Cortex of kidney (tissue), 1 donor: ENCODE measurements at places on chromosomes 2 and 18.

GRCh38 chr18:41134426-41134825 lies 820.6 kb upstream of the PIK3C3 start:
- DNase-seq: no peak

- DNase-seq: no peak
Measured at GRCh38 chr2:15281681-15282080, 279.5 kb downstream of the NBAS start.

DNA sequence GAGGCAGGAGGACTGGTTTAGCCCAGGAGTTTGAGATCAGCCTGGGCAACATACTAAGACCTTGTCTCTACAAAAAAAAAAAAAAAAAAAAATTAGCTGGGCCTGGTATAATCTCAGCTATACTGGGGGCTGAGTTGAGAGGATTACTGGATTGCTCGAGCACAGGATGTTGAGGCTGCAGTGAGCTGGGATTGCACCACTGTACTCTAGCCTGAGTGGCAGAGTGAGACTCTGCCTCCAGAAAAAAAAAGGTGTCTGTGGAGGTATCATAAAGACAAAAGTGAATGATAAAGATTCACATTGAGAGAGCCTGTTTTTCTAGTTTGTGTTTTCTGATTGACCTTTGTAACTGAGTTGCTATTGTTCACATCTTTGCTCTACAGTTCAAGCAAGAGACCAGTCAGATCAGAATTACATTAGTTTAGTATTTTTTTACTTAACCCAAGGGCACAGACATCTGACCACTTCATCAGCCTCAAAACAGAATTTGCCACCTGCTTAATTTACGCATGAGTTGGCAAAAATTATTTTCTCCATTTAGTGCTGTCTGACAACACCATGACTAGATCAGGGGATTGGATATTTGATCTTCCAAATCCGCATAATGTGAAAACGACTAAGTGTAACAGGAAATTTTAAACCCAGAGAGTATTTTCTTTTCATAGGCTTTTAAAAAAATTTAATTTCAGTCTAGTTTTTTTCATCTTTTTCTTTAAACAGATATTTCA lies 271.0 kb downstream of the TGIF1 start:
- DNase-seq: no peak

GRCh38 chr2:96838345-96839292 lies 5.2 kb downstream of the ANKRD23 start:
- DNase-seq: no peak

GRCh38 chr2:24330161-24330560 lies 30.2 kb downstream of the ITSN2 start:
- DNase-seq: no peak

DNA sequence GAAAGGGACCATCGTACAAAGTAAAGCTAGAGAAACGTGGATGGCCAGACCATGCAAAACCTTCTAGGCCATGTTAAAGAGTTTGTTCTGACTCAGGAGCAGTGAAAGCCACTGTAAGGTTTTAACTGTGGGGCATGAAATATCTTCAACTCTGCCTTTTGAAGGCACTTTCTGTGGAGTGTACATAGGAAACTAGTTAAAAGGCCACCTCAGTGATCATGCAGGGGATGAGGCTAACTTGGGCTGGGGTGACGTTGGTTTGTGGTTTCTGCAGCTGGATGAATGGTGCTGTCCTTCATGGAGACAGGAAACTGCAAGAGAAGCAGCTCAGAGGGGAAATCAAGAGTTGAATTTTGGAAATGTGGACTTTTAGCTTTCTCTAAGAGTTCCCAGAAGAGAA lies 190.7 kb downstream of the CDCA7 start:
- no peak for DNase-seq

GRCh38 chr2:28398101-28398834 lies 5.6 kb downstream of the FOSL2 start:
- no peak for DNase-seq

DNA sequence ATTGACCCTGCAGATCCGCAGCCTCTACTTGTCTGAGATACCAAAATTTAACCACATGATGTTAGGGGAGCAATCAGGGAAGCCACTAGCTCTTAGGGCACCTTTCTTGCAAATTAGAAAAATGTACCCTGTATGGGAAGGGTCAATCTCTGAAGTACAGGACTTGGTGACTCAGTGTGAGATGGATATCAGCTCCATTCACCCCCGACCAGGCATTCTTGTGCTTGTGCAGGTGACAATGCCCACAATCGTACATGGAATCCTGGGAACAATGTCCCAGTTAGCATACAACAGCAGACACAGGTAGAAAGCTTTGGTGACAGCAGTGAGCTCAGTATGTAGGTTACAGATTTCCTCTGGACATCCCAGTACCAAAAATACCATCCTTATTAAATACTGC lies 137.7 kb upstream of the ITGB6 start:
- no peak for DNase-seq

DNA sequence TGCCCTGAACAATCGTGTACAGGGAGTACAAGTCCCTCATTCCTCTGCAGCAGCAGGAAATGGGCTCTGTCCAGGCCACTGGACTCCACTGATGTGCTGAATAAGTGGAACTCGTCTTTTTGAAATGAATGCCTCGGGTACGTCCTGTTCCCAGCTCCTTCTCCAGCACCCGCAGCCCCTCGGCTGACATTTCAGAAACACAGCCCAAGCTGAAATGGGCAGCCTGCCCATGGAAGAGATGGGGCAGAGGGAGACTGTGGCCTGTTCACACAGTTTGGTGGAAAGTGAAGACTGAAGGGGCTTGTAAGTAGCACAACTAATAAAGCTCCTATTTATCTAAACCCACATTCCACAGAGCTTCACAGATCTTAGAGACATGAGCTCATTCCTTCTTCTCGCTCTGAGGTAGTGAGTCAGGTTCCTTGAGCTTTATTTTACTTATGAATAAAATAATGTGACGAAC lies 498.6 kb downstream of the TXNL1 start:
- no peak for DNase-seq

DNA sequence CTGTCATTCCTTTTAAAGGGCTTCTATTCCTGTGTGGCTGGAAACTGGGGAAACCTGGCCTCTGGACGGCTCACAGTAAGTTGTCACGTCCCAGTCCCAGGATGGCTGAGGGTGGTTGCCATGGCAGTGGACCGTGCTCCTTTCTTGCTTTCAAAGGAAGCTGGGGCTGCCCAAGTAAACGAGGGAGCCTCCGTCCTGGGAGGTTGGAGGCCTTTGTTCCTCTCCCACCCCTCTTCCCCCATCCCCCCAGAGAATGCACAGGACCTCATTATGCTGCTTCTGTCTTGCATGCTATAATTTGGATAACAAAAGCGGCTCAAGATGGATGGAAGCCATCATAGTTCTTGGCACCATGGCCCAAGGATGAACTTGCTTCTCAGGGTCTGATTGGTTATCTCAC lies 325.5 kb upstream of the HS6ST1 start:
- no peak for DNase-seq

DNA sequence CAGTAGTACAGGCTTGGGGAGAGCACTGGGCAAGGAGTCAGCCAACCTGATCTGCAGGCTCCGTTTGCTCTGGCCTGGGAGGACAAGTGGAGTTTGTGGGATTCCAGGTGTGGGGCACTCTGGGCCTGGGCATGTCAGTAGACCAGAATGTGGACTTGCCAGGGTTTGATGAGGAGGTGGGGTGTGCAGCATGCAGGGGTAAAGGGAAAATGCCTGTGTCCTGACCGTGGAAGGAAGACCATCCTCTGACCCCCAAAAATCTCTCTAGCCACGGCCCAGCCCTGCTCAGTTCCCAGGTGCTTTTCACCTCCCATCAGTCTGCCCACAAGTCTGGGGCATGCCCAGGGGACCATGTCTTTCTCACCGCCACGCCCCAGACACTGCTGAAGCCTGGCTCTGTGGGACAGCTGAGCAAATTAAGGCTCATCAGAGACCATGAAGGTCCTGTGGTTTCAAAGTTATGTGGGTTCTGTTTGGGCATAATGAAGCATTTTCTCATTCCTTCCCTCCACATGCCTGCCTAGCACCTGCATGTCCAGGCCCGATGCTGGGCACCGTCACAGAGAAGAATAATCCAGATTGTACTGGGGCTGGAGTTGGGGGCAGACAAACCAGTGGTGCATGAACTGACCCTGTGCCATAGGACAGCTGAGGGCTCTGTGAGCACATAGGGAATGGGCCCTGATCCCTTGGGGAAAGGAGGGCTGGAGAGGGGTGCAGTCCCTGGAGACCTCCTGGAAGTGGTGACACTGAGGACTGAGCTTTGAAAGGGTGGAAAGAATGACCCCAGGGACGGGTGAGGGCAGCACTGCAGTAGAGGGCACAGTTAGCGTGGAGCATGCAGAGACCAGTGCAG lies 6.5 kb upstream of the KCNF1 start:
- no peak for DNase-seq

DNA sequence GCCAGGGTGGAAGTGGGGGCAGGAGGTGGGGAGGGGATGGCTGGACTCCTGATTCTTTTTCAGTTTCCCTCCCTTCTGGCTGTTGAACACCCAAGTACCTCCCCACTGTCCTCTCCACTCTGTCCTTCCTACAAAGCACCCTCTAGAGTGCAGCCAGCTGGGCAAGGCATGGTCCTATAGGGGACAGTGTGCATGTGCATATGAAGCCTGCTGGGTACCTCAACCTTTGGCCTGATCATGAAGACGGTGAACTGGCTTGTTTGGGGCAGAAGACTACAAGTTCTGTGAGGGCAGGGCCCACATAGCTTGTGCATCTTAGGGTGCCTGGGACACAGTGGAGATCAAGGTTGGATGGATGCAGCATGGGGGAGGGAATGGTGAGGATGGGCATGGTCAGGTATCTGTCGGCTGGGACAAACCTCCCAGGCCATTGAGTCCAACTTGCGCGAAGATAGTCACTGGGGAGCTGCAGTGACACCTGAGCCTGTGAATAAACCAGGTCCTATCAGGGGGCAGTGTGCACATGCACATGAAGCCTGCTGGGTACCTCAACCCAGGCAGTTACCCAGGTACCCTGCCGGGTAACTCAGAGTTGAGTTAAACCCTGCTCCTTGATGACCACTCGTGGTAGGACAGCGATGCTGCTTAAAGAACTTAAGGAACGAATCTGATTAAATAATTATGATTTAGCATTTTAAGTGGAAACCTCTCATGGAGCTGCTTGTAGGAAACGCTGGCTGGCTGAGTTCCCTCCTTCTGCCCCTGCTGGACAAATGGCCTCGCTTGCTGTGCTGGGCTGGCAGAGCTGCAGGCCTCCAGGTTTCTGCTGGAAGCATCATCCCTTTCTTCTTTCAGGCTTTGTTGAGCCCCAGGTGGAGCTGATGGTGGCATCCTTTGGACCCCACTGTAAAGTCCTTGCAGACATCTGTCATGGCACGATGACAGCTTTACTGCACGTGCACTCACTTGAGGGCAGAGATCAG lies 84.0 kb downstream of the POLR1A start:
- DNase-seq: no peak

GRCh38 chr2:236971919-236972381 lies 113.7 kb upstream of the COPS8 start:
- no peak for DNase-seq

GRCh38 chr2:137775529-137775928 lies 188.7 kb upstream of the HNMT start:
- no peak for DNase-seq

DNA sequence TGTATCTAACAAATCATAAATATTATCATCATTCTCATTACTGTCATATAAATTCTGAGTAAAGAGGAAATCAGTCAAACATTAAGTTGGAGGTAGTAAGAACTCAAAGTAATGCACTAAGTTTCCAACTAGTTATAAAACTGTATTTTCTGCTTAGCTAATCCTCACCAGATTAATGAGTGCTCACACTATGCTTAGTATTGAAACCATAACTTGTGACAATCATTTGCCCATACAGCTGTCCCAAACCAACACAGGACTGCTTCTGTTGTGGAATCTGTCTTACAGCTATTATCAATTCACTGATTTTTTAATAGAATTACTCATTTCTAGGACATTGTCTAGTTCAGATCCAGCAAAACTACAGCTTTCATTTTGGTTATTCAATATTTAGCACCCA lies 41.5 kb upstream of the TANK start:
- DNase-seq: no peak

DNA sequence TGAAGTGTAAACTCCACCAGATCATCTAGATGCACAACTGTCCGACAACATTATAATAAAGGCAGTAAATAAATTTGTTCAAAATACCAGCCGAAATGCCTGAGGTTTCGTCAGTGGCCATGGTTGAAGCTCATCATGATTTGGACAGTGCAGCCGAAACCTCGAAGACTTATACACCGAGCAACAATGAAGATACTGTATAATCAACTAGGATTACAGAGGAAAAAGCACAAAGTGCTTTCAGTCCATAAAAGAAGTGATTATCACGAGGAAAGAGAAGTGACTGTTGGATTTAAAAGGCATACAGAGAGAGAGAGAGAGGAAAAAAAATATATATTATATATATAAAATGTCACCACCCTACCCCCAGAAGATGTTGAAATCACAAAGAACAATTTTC lies 52.0 kb upstream of the GALNT3 start:
- no peak for DNase-seq

GRCh38 chr2:224060783-224061482 lies 21.8 kb upstream of the SERPINE2 start:
- no peak for DNase-seq

- no peak for DNase-seq
Measured at GRCh38 chr2:25036221-25036559, 5.7 kb upstream of the EFR3B start.

GRCh38 chr2:127647242-127648190 lies 1.6 kb downstream of the GPR17 start:
- no peak for DNase-seq

DNA sequence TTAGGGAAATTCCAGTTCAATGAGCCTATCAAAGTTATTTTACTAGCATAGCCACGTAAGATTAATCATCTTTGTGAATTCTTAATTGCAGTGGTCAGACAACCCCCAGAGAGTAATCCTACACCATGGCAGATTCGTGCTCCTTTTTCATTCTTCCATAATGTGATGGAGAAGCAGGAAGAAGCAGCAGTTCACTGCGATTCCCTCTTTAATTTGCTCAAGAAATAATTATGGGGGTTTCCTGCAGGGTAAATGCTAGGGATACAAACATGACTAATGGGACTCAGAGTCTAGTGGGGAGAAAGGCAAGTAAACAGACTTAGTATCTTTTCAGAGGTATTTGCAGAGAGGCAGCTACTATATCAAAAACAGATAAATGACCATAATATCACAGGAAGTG lies 175.8 kb upstream of the HNRNPA3 start:
- DNase-seq: no peak

GRCh38 chr2:231489990-231490389 lies 25.7 kb upstream of the NCL start:
- no peak for DNase-seq

DNA sequence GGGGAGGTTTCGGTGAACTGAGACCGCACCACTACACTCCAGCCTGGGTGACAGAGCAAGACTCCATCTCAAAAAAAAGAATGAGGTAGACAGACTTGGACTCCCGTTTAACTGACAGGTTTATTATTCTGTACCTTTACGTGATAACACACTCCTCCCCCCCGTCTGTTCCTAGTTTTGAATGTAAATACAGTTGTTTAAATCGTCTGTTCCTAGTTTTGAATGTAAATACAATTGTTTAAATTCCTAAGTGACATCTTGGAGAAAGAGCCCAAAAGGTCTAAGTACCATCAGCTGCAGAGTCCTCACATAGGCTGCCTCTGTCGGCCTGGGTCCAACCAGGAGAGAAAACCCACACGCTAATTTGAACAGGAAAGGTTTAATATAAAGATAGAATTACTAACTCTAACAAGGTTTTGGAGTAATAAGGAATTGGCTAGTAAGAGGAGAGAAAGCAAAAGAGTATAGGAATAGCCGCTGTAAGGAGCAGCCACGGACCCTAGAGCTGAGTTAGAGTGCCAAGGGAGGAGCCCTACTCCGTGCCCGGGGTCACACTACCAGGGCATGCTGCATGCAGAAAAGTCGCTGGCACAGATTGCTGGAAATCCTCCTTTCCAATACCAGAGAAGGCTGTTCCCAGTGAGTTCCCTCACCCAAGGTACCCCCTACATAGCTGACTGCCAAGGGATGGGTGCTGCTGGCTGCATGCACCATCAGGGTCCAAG lies 83.5 kb upstream of the RANBP2 start:
- no peak for DNase-seq
